ENCODE measurements at places on chromosomes 6 and 20.
A peak's percentile ranks its signal among the peaks of the same experiment; 100 is the strongest.

DNA sequence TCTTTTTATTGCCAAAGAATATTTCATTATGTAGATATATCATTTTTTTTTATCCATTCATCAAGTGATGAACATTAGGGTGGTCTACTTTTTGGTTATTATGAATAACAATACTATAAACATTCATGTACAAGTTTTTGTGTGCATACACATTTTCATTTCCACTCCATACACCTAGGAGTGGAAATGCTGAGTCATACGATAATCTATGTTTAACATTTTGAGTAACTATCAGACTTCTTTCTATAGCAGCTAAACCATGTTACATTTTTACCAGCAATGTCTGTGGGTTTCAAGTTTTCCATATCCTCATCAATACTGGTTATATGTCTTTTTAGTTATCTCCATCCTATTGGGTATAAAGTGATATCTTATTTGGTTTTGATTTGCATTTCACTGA, 65.7 kb downstream of the PRSS35 start:
- no peak for DNase-seq

GRCh38 chr6:7546896-7547295, 5.4 kb downstream of the DSP start:
- DNase-seq: no peak

DNA sequence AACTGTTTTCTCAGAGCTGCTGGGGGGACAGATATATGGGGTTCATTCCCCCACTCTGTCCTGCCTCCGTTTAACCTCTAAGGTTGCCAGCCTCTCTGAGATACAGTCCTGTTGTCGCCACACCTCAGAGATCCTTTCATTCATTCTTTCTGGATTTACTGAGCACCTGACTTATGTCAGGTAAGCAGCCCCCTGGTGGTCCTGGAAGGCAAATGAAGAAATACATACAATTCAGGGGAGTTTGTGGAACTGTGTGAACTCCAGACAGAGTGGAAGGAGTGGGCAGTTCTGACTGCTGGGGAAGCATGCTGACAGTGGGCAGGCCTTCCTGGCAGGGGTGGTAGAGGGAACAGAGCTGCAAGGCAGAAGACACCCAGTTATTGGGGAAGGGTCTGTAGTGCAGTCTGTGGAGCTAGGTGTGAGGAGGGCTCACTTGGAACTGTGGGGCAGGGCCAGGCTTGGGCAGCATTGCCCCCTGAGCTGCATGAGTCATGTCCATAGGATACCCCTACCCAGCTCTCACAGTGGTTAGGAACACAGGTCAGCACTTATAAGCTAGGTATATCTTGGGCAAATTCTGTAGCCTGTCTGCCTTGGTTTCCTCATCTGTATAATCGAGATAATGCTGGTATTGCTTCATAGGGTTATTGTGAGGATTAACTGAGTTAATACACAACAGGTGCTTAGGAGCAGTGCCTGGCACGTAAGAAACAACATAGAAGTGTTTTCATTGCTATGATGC, 12.8 kb upstream of the SGK2 start:
- no peak for DNase-seq

- DNase-seq: no peak
These were observed 21.1 kb downstream of the PDRG1 start for GRCh38 chr20:31930779-31931178.

- no peak for DNase-seq
These were observed 9.7 kb upstream of the RMND1 start for GRCh38 chr6:151461673-151462072.

GRCh38 chr20:10453241-10453640, 18.1 kb downstream of the SLX4IP start:
- DNase-seq: peak; percentile 7

DNA sequence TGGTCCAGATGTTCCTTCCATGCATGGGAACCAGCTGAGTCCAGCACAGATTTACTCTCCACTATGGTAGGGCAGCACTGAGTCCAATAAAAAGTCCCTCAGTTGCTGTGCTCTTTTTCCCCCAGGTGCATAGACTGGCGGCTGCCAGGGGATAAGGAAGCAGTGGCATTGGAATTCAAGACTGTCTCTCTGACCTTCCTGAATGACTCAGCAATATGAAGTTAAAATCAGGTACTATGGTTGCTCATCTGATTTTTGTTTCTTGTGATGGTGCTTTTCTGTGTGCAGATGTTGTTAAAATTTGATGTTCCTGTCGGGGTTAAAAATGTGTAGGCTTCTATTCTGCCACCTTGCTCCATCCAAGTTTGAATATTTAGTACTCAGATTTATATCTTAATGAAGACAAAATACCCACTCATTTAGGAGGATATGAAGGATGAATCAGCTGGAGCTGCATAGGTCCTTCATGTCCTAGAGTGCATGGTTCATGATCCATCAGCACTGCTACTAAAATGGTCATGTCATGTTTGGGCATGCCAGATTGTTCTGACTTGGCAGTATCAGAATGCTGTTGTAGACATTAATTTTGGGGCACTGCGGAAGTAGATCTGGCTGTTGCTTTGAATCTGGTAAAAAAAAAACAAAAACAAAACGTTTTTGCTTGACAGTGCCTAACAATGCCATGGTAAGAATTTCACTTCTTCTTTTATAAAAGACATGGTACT, 321.2 kb upstream of the MAP3K7 start:
- DNase-seq: no peak

GRCh38 chr6:150567823-150568383, 31.8 kb upstream of the PLEKHG1 start:
- DNase-seq: no peak

GRCh38 chr6:55568808-55569439, 10.1 kb downstream of the HMGCLL1 start:
- DNase-seq: no peak

DNA sequence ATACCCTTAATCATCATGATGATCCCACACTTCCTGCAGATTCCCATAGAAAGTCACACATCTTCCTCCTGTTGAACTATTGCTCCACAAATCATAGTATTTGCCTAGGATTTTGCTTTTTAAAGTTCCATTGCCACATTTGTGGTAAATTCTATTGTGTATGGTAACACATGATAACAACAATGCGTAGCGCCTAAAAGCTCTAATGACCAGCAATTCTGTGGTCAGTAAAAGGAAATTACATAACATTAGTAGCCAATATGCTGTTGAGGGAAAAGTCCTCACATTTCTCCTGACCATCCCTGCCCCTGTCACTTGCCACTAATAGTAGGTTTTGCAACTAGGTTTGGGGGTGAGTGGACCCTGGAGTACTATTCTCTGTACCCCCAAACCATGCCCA, 31.8 kb upstream of the PDE7B start:
- no peak for DNase-seq

- DNase-seq: no peak
These were observed 51.8 kb upstream of the SYNJ2 start for GRCh38 chr6:157929765-157930319.

DNA sequence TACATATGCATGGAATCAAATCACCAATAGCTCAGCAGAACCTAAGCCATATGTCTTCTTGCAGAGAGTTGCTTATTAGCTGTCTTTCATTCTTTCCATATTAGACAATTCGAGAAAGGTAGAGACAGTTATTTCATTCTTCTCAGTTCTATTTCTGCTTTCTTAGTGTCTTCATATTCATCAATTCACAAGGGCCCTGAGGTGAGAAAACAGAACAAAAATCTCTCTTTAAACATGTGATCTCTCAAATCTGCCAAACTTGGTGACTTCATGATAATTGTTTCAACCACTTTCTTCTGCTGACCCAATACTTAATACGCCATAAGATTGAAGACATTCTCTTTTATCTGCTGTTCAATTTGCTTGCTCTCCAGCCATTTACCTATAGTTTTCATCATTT, 229.7 kb upstream of the MARCKS start:
- DNase-seq: no peak

- DNase-seq: no peak
These were observed 221.6 kb downstream of the OGFRL1 start for GRCh38 chr6:71510057-71510713.

DNA sequence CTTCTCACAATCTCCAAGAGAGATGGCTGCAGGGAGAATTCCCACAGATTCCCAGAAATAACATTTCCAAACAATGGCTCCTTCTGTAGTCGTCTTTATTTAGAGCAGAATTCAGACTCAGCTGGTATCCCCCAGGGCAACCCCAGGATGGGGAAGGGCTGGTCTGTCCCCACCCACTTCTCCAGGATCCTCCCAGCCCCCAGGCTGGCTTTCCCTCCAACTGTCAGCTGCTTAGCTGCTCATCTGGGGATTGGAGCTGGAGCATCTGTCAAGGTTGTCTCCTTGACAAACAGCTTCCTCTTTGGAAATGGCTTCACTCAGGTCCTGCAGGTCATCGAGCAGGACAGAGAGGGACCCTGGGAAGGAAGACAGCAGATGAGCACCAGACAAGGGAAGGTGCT, 3.5 kb upstream of the PSORS1C2 start:
- no peak for DNase-seq

DNA sequence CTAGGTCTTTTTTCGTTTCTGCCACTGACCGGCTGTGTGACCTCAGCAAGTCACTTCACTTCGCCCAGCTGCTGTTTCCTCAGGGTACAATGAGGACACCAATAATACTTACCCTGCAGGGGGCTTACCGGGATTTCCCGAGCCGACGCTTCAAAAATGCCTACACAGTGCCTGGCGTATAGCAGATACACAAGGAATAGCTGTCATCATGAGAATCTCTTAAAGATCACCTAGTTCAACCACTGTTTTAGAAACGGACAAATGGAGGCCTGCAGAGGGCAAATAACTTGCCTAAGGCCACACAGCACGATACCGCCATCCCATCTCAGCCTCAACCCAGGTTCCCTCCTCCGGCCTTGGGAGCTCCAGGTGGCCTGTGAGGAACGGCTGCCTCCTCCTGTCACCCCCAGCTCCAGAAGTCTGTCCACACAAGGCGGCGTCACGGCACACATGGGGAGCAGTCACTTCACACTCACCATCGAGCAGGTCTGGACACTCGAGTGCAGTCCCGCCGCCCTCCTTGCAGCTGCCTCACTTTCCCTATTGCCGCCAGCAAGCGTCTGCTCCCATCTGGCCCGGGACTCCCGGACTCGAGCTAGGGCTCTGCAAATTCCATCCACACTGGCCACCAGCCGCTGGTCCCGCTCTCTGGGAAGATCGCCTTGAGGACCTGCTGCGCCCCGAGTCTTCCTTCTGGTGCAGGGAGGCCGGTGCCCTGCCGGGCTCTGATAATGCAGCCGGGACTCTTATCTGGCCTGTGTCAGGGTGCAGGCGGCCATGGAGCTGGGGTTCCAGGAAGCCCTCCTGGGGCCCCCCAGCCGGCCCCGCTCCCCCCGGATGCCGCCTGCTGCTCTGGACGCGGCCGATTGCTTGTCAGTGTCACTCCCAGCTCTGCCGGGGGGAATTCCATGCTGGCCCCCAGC, at the start of gene RIPOR3:
RIPOR3 (minus strand) TSS at position 893 of the 923 bp plus-strand sequence; CDS start at position 479, 414 bp downstream.
- no peak for DNase-seq

DNA sequence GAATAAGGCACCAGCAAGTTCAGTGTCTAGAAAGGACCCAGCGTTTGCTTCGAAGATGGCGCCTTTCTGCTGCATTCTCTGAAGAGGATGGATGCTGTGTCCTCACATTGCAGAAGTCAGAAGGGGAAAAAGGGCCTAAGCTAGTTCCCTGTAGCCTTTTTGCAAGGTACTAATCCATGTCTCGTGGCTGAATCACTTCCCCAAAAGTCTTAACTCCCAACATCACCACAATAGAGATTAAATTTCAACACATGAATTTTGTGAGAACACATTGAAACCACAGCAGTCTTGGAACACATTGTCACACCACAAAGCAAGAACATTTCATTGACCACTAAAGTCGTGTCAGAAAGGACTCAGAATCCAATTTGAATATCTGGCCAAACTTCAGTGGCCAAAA, 42.1 kb downstream of the KLHL31 start:
- no peak for DNase-seq

- no peak for DNase-seq
These were observed 6.8 kb downstream of the SASH1 start for GRCh38 chr6:148349466-148349865.

DNA sequence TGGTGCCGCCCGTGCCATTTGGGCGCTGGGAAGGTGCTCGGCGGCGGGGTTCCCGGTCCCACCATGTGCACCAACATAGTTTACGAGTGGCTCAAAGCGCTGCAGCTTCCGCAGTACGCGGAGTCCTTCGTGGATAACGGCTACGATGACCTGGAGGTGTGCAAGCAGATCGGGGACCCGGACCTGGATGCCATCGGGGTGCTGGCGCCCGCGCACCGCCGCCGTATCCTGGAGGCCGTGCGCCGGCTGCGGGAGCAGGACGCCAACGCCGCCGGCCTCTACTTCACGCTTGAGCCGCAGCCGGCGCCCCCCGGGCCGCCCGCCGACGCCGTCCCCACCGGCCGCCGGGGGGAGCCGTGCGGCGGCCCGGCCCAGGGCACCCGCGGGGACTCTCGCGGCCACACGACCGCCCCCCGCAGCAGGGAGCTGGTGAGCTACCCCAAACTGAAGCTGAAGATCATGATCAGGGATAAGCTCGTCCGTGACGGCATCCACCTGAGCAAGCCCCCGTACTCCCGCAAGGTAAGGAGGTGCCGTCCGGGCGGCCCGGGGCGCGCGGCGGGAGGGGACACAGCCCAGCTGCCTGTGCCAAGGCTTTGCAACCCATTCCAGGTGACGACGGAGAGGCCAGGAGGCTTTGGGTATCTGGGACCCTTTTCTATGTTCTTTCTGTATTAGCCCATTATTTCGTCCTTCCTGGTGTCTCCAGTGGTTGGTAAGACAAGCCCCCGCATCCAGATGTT, 547 bp downstream of the SAMD5 start:
- no peak for DNase-seq

- no peak for DNase-seq
These were observed 101.4 kb downstream of the ADGB start for GRCh38 chr6:146700078-146700686.

Measured in activated effector memory CD4-positive, alpha-beta T cell treated with Interleukin-2 at 50 U/mL for 16 hours (primary cell).